ENCODE measurements at places on chromosomes 7 and 10.

GRCh38 chr10:45473126-45473525 lies 99.1 kb downstream of the ALOX5 start:
- DNase-seq, result no peak

- no peak for DNase-seq
Measured at GRCh38 chr10:100733329-100733728, 12.1 kb upstream of the PAX2 start.

- no peak for DNase-seq
Measured at GRCh38 chr7:18408868-18409267, 86.7 kb upstream of the HDAC9 start.

DNA sequence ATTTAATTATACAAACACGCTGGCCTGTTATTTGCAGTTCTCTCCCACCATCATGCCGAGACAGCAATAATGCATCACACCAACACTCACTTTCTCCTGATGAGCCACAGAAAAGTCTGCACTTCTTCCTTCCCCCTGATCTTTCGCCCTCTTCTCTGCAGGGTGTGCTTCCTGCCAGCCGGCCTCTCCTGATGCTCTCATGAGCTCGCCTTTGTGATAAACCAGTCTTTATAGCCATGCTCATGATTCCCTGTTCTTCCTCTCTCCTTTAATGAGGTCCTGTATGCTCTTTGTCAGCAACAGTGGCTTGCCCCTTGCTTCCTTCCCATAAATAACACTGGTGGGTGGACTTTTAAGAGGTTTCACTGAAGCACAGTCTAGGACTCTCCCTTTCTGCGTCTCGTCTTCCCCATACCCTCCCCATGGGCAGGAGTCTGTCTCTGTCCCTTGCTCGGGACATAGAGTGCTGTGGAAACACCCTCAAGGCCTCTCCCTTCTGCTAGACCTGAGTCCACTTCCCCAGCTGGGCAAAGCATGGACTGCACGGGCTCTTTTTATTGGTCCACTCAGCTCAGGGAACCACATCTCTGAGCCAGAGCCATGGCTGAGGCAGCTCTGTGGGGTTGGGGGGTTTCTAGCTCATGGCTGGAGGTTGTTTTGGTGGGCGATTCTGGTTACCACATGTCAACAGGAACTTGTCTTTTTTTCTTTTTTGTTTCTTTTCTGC lies 133.9 kb downstream of the C10orf105 start:
- DNase-seq, result no peak

DNA sequence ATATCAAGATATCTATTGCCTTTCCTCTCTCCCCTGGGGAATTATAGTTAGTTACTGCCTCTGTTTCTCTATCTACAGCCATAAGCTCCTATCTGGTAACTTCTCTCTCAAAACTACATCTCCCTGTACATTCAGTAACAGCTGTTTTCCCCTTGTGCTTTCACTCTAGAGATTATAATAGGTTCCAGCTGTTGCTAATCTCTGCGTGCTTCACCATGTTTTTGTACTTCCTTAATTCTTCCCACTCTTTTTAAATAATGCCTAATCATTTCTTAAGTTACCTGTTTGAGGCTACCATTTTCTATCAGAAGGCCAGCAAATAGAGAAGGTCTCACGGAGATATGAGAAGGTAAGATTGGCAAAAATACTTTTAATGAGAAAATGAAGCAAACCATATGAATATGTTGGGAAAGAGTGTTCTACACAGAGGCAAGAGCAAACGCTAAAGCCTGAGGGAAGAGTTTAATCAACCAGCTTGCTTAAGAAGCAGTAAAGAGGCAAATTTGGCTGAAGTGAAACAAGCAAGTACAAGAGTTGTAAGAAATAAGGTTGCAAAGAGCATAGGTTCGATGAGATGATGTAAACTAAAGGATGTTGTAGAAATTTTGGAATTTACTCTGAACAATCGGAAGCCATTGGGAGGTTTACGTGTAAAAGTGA lies 101.9 kb upstream of the HGF start:
- DNase-seq, result no peak

- no peak for DNase-seq
Measured at GRCh38 chr7:82481499-82482097, 38.0 kb upstream of the CACNA2D1 start.

GRCh38 chr10:127398140-127398970 lies 150.8 kb upstream of the NPS start:
- no peak for DNase-seq

DNA sequence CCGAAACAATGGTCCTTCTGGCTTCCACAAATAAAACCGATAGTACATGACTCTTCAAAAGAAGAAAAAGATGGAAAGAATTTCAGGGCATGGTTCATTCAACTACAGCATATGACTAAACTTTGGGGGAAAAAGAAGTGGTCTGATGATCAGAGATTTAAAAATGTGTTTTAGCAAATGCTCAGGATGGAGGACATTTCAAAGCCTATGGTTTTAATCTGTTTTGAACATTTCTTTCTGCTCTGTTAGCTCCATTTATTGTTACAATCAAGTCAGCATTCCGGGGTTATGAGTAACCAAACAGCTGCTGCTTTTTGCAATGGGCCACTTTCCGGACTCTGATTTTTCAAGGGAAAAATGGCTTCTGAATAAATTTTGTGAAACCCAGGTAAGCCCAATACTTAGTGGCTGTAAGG lies 142.4 kb downstream of the CUBN start:
- DNase-seq, result no peak

DNA sequence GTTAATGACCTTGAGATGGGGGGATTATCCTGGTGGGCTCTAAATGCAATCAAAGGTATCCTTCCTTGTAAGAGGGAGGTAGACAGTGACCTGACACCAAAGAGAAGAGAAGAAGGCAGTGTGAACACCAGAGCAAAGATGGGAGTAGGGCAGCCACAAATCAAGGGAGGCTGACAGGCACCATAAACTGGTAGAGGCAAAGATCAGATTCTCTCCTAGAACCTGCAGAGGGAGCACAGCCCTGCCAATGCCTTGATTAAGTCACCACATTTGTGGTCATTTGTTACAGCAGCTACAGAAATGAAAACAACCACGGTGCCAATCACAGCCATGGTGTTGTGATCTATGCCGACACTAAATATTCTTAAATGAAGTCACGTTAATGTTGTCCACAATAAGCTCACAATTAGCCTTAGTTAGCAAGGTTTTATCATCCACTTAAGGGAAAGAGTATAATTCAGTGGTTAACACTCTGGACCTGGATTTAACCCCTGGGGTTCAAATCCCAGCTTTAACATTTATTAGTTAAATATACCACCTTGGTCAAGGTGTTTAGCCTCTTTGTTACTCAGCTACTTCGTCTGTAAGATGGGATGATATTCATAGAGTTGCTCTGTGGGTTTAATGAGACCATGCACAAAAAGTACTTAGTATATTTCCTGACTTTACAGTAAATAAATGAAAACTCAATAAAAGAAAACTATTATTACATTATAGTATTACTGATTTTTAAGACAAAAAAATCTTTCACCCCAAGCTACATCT lies 70.8 kb downstream of the SGMS1 start:
- no peak for DNase-seq

- DNase-seq, result no peak
Measured at GRCh38 chr7:41305001-41305400, 397.9 kb downstream of the INHBA start.

GRCh38 chr10:74652664-74653063 lies 173.7 kb upstream of the KAT6B start:
- DNase-seq, result no peak

- DNase-seq, result no peak
Measured at GRCh38 chr7:728602-729001, 1.5 kb upstream of the PRKAR1B start.

- no peak for DNase-seq
Measured at GRCh38 chr10:124698545-124699469, 45.4 kb downstream of the FAM53B start.

GRCh38 chr10:90138844-90139243 lies 437.5 kb downstream of the KIF20B start:
- no peak for DNase-seq

- DNase-seq, result no peak
Measured at GRCh38 chr7:149621776-149622175, 124.2 kb upstream of the ZNF746 start.

GRCh38 chr10:92068900-92069299 lies 145.3 kb downstream of the BTAF1 start:
- DNase-seq, result no peak

DNA sequence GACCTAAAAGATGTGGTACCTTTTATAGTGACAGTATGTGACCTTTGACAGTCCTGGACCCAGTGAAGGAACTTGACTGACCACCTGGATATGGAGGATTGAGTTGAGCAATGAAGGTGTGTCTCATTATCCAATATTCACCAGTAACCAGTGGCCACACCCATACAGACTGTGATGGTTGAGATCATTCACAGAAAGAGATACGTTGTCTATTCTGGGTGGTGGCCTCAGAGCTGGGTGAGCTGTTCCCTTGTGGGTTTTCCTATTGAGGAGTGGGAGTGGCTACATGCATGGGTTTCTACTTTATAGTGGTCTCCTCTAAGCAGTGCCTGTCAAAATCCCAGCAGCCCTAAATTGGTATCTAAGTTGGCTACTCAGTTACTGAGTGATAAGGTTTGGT lies 507.4 kb downstream of the SORCS3 start:
- DNase-seq, result no peak

DNA sequence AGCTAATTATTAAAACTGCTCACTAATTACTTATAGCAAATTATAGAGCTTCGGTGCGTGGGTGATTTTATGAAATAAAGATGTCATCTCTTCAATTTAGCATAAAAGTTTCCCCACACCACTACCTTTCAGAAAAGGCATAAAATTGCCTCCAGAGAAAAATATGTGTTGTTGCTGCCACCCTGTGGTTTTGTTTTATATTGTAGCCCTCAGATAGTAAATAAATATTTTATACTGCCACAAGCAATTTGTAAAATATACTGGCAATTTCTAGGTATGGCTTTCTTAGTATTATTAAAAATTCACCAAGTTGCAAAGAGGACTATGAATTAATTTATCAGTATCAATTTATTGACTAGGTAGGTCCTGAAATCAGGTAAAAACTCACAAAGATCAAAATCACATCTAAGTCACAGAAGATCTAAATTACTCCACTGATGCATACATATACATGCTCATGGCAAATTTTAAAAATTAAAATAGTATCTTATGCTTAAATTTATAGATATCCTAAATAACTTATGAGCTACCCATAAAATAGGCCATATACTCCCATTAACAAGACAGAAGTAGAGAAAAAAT lies 26.5 kb downstream of the ASNS start:
- DNase-seq, result no peak

DNA sequence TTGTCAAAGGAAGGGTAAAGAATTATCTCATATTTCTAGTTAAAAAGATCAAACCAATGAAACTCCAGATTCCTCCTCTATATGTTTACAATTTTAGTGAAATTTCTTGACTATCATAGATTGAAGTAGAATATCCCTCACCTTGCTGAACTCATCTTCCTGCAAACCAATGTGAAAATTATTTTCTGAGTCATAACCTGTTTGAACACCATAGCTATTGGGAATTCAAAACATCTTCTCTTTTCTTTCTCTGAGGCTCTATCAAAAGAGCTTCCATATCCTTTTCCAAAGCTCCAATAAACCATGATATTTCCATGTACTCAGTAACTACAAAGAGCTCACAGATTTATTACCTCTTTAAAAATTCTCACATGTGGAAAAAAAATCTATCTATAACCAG lies 134.3 kb downstream of the DOCK4 start:
- DNase-seq, result no peak

DNA sequence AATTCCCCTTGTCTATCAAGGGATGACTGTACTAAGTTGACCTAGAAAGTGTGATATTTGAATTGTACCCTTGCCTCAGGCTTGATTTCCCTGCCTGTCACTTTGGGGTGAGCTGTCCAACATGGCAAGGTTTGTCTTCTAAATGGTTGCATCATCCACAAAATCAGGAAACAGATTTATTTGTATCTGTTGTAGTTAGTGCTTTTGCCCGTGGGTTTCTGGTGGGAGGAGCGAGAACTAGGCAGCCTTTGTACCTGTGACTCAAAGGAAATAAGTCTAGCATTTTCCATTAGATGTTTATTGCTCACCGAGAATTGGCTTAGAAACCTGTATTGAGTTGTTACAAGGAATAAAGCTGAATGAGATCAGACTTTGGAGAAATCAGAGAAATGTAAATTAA lies 650.8 kb downstream of the LRMDA start:
- no peak for DNase-seq

DNA sequence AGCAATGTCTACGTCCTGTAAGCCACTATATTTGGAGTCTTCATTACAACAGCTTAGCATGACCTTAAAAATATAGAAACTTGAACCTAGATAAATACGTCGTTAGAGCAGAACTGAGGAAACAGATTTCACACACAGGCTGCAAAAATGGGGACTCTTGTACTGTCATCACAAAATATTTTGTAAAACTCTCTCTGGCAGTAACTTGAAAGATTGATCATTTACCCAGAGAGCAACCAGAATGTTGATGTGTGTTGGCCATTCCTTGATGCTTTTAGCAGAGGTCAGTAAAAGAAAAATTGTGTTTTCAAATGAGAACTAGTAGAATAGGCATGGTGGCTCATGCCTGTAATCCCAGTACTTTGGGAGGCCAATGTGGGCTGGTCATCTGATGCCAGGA lies 14.5 kb upstream of the PON1 start:
- no peak for DNase-seq

- no peak for DNase-seq
Measured at GRCh38 chr7:136067277-136067676, 90.1 kb upstream of the MTPN start.

- DNase-seq, result no peak
Measured at GRCh38 chr7:5408777-5409176, 14.9 kb downstream of the TNRC18 start.

DNA sequence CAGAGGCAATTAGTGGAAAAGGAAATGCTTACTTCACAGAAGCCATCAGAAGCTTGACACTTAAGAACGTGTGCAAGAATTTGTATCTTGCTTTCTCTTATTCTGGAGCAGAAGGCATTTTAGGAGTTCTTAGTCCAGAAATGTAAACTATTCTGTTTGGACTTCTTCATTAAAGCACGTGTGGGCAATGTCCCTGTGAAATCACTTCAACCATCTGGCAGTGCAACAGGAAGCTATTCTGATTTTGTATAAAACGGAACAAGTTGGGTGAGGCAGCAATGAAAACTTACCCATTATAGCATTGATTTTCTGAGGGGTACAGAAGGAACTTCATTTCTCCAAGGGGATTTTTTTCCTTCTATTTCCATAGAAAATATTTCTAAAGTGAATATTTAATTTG lies 21.3 kb upstream of the ARHGAP21 start:
- DNase-seq, result no peak

- DNase-seq, result no peak
Measured at GRCh38 chr10:30094601-30095000, 35.2 kb upstream of the JCAD start.

DNA sequence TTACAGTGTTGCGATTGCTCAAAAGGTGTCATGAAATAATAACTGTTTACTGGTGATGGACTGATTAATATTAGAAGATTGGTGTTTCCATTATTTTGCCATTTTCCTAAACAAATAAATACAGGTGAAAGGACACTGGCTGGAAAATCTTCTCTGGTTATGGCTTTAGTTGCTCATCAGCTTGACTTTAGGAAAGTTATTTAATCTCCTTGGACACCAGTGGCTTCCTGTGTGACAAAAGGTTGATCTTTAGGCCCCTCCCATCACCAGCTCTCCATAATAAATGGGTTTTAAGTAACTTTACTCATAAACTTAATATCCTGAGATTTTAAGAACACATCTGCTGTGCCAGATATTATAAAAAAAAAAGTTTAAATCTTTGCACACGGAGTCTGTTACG lies 737 bp downstream of the CABCOCO1 start:
- DNase-seq, result no peak

GRCh38 chr7:129356176-129356575 lies 78.1 kb upstream of the STRIP2 start:
- no peak for DNase-seq

GRCh38 chr10:90993340-90993739 lies 72.5 kb upstream of the ANKRD1 start:
- DNase-seq, result no peak

Data from stimulated activated CD4-positive, alpha-beta T cell treated with anti-CD3 and anti-CD28 coated beads, Interleukin-4, amount 100 ng/mL, for 48 hours (primary cell).